Activated naive CD4-positive, alpha-beta T cell treated with anti-CD3 and anti-CD28 coated beads for 36 hours (primary cell): ENCODE measurements at places on chromosomes 5 and 9.
A peak's percentile ranks its signal among the peaks of the same experiment; 100 is the strongest.

- DNase-seq, result peak; percentile 93
Measured at GRCh38 chr9:75087824-75088645, at the start of the genes NMRK1 and OSTF1. Gene NMRK1 (minus strand): TSS chr9:75088155. CDS start chr9:75083115, 5,040 bp downstream. Gene OSTF1 (plus strand): TSS chr9:75088514. CDS start chr9:75088693, 179 bp downstream.

DNA sequence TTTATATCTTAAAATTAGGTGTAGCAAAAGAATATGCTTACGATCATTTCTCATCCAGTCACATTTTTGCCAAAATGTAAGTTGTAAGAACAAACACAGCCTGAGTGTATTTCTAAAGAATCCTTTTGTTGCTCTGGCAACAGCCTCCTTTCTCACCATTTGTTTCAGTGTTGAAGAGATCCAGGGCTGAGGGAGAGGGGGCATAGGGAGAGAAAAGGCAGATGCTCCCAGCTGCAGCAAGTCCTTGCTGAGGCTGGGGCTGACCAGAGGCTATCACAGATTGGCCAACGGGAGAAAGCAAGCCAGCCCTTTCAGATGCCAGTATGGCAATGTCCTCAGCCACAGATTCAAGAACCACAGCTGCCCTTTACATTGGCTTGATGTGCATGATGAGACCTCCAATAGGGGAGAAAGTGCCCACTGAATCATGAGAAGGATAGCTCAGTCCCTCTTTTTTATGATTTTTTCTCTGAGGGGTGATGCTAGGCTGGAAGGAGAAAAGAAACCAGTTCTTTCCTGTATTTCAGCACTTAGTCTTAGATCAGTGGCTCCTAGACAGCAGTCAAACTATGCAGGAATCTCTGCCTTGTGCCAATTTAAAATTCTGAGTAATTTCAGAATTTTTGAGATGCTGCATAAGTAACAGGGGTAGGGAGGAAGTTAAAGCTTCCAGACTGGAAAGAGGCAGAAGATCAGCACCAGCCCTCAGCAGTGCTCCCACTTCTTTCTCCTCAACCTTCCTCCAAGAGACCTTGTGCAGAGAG, 142.1 kb downstream of the LHFPL2 start:
- no peak for DNase-seq

DNA sequence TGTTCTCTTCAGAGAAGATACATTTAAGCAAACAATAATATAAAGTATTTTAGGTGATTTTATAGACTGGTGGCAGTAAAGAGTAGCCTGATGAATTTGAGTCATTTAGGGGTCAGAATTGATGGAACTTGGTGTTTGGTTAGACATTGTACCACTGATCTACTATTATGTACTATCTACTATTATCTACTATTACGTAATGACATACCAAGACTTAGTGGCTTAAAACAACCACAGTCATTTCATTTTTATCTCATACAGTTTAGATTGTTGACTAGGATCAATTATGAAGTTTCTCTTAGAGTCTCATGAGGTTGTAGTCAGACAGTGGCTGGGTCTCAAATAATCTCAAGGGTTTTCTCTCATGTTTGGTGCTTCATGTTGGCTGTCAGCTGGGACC, 54.0 kb downstream of the PPIP5K2 start:
- no peak for DNase-seq

DNA sequence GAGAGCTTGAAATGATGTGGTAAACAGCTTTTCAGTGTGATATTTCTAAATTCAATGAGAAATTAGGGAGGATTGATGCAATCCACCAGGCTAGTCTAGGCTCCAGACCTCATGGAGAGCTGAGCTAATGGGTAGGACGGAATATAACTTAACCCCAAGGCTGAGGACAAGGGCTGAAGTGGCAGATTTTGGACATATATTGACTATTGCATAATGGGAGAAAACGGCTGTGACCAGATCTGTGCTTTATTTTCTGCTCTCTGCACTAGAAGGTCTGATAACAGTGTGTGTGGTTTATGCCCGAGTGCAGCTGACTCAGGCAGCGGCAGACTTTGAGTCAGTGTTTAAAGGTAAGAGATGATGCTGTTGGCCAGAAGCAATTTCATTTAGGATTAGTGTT, 70.6 kb downstream of the ACTBL2 start:
- no peak for DNase-seq

- no peak for DNase-seq
Measured at GRCh38 chr5:31767335-31768031, 128.6 kb downstream of the PDZD2 start.

DNA sequence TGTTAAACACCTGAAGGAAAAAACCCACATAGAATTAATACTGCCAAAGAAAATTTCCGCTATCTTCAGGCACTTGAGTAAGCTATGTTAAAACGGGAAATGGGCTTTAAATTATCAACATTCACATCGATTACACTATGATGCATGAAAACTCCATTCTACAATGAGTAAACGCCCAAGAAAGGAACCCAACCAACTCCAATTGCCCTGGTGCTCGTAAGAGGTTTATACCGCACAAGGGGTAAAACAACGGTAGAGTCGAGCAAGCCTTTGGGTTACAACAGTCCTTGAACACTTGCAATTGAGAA, 1.0 kb downstream of the AGTPBP1 start:
- DNase-seq, result no peak

GRCh38 chr9:6490863-6491262, 77.9 kb downstream of the UHRF2 start:
- DNase-seq, result no peak

- DNase-seq, result peak; percentile 43
Measured at GRCh38 chr5:52989025-52989780, at the start of gene ITGA2. Gene ITGA2 (plus strand): TSS chr5:52989352. CDS start chr5:52989469, 117 bp downstream.

- no peak for DNase-seq
Measured at GRCh38 chr5:54073131-54073530, 237.2 kb downstream of the ARL15 start.

- DNase-seq, result no peak
Measured at GRCh38 chr5:138664276-138664943, 88.8 kb upstream of the CTNNA1 start.

GRCh38 chr5:169531631-169532030, 51.9 kb upstream of the SPDL1 start:
- no peak for DNase-seq

DNA sequence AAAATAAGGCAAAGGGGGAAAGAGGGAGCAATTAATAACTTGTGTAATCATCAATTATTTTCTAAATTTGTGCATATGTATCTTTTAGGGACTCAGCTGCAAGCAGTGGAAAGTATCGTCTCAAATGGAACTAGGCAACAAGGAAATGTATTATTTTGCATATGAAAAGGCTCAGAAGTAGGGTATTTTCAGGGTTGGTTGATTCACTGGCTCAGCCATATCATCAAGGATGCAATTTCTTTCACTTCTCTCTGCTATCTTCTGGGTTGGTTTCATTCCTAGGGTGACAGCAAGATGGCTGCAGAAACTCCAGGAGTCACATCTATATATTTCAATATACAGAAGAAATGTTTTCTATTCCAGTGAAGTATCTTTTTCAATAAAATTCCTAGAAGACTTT, 509.8 kb downstream of the DMAC1 start:
- no peak for DNase-seq

- DNase-seq, result no peak
Measured at GRCh38 chr9:115604831-115605483, 487.0 kb upstream of the TNC start.

DNA sequence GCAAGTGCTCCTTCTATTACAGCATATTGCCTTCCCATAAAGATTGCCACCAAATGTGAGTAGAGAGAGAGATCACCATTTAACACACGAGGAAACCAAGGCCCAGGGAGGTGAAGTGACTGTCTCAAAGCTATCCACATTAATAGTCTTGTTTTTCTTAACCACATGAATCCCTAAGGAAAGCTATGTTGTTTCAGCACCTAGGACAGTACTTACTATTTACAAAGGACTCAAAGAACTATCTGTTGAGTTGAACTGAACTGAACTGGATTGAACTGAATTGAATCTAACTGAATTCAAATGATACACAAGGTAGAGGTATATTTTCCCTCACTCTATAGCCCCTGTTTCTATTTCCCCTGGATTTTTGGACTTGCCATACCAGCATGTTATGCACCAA, 430.4 kb downstream of the CAAP1 start:
- no peak for DNase-seq

GRCh38 chr9:35811381-35812024, 559 bp downstream of the SPAG8 start:
- DNase-seq, result no peak

DNA sequence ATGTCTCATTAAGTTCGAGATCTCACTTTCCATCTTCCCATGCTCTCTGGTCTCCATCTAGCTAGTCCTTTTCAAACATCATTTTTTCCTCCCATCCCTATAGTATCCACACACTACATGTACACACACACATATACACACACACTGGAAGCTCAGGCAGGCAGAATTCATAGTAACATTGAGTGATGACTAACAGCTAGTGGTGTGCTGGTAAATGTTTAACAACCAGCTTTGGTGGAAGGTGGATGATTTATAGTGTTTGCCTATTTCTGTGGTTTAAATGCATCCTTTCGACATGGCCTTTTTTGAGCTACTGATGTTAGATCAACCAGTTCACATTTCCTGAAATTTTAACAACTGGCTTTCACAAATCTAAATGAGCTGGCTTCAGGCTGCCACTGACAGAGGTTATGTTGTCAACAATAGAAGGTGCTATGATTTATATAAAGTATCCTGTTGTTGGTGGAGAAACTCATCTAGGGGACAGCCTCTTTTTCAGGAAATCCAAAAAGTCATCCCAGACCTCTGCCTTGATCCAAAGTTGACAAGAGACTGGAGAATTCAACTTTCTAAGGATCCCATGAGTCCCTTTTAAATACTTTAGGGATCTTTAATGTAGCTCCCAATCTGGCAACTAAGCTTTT, 117.8 kb downstream of the CCDC192 start:
- DNase-seq, result no peak

DNA sequence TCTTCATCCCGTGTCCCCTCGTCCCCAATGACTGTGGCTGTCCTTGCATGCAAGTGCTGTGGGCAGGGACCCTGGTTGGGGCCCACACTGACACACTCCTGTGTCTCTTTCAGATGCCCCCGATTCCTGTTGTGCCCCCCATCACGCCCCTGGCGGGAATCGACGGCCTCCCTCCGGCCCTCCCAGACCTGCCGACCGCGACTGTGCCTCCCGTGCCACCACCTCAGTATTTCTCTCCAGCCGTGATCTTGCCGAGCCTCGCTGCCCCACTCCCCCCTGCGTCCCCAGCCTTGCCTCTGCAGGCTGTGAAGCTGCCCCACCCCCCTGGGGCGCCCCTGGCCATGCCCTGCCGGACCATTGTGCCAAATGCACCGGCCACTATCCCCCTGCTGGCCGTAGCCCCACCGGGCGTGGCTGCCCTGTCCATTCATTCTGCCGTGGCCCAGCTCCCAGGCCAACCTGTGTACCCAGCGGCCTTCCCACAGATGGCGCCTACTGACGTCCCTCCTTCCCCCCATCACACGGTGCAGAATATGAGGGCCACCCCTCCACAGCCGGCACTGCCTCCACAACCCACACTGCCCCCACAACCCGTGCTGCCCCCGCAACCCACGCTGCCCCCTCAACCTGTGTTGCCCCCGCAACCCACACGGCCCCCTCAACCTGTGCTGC, 75.0 kb downstream of the WNK2 start:
- DNase-seq, result peak; percentile 2

DNA sequence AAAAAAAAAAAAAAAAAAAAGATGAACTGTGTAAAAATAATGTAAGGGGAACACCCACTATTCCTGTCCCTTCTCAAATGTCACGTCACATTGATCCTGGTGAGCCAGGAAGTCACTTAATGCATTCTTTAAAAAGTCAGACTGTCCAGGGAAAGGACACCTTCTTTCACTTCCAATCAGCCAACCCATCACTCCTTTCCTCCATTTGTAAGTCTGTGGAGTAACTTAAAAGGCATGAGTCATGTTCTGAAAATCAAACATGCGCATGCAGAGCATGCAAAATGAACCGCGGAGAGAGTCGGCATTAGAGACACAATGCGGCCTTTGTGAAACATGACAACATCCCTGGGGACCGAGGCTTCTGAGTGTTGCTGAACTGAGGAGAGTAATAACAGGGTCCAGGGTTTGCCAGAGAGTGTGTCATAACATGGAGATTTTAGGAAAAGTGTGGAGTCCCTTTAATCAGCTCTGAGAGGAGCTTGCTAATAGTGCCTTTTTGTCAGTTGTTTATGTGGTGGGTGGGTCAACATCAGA, 77.6 kb upstream of the SEMA6A start:
- no peak for DNase-seq
